Breast epithelium (tissue), 4 donors: ENCODE measurements at places on chromosomes 2 and 18. TPM values are rescaled to one million over a fixed set of nuclear protein-coding genes. Genes with fewer than 3 reads are reported as not detected.

DNA sequence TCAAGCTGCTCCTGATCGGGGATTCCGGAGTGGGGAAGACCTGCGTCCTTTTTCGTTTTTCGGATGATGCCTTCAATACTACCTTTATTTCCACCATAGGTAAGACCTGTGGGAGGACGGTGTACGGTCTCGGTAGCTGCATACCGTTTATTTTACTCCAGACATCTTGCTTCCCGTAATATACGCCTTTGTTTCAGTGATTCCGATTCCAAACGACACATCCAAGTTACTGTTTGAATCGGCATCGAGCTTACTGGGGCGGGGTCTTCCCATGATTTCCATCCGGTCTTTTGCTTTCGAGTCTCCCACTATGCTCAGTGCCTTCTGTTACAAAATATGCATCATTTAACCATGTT lies 731 bp downstream of the RAB10 start:
- no peak for DNase-seq
- no peaks in the 10 kb centered on the region for H3K36me3 ChIP-seq
- H3K27me3 ChIP-seq: no peaks in the 10 kb centered on the region
- peak overlapping the region; percentile 84 for H3K4me3 ChIP-seq
- H3K4me1 ChIP-seq: no peaks in the 10 kb centered on the region

DNA sequence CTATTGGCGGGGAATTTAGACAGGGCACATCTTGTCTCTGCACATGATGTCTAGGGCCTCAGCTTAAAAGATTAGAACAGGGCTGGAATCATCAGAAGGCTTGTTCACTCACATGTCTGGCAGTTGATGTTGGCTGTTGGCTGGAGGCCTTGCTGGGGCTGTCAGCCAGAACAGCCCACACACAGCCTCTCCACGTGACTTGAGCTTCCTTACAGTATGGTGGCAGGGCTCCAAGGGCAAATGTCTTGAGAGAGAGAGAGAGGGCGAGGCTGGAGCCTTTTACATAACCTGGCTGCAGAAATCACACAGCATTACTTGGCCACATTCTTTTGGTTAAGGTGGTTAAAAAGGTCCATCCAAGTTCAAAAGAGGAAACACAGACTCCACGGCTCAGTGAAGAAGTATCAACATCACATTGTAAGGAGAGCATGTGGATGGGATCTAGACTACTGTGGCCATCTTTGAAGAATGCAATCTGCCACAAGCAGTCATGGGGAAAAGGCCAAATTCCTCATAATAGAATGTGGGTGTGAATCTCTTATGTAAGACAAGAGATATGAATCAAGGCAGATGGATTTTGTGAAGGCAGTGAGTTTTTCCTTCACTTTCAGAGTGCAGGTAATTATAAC lies 30.4 kb downstream of the SRSF7 start:
- no peaks in the 10 kb centered on the region for H3K27me3 ChIP-seq
- DNase-seq: peak; percentile 73
- H3K4me3 ChIP-seq: no peak overlapping the region
- H3K36me3 ChIP-seq: no peaks in the 10 kb centered on the region
- H3K4me1 ChIP-seq: no peaks in the 10 kb centered on the region

DNA sequence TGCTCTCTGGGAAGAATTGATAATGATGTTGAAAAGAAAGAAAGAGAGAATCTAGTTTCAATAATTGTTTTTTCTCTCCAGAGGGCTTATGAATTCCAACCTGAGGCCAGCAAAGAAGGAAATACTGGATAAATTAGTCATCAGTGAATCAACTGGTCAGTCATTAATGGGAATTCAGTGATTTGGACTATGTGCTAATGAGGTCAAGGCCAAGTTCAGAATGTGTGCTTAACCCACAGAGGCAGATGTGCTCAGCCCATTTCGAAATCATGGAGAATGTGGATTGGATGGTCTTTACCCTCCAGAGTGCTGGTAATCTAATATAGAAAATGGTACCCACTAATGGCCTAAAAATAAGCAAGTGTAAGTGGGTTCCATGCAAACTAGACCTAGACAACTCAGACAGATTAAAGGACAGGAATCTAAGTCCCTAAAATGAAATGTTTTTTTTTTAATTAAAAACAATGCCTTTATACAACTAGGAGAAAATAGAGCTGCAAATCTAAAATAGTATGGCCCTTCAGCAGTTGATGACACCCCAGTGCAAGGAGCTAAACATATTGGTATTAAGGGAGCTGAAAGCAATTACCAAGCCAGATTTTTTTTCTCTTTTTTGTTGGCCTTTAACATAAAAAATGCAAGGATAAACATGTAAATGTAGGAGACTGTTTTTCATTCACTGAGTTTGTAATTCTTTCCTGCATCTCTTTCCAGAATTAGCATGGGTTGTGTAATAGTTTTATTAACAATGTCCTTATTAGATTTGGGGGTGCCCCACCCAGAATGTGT lies 296.9 kb downstream of the SATB2 start:
- no peaks in the 10 kb centered on the region for H3K36me3 ChIP-seq
- no peak for DNase-seq
- no peaks in the 10 kb centered on the region for H3K4me1 ChIP-seq

- no peak overlapping the region for H3K27ac ChIP-seq
- no peak overlapping the region for H3K4me3 ChIP-seq
- H3K36me3 ChIP-seq: no peaks in the 10 kb centered on the region
- no peaks in the 10 kb centered on the region for H3K4me1 ChIP-seq
- H3K27me3 ChIP-seq: no peaks in the 10 kb centered on the region
Measured at GRCh38 chr2:102704531-102704930, 57.3 kb upstream of the TMEM182 start.

CPS1 gene
- 10.4 TPM for total RNA-seq

MALL gene
- 19.6 TPM for total RNA-seq
